ENCODE measurements at places on chromosomes 7 and 10.

- no peak for DNase-seq
These were observed 4.4 kb downstream of the OPN4 start for GRCh38 chr10:86658751-86659150.

GRCh38 chr7:21430575-21430954, 2.7 kb downstream of the SP4 start:
- DNase-seq: no peak

- no peak for DNase-seq
These were observed 7.1 kb upstream of the TBX20 start for GRCh38 chr7:35261041-35261440.

DNA sequence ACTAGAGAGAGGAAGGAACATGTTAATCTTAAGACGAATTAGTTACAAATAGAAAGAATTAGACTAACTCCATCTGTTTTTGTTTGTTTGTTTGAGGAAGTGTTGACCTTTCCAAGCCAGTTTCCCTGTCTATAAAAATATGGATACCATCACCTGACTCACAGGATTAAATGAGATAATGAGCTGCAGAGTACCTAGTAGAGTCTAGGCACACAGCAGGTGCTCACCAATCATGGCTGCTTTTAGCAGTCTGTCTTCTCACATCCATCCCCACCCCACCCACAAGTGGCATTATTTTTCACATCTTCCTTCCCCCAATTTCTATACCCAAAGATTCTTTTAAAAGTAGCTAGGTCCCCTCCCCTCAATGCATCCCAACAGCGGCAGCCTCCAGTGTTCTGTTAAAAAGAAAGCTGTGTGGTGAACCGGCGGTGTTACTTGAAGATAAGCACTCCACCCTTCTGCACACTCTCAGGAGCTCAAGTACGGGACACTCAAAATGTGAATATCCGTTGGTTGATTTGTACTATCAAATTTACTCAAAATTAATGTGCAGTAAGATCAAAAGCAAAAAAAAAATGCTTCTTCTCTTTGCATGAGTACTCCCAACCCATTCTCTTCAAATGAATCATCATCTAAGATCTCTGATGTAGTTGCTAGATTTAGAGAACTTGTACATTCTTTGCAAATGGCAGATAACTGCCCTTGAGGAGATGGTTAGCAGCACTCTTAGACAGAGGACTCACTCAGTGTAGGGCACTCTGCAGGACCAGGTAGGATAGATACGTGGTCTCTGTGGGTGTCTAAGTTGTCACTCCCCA, 145.4 kb upstream of the ASAH2 start:
- DNase-seq: no peak

DNA sequence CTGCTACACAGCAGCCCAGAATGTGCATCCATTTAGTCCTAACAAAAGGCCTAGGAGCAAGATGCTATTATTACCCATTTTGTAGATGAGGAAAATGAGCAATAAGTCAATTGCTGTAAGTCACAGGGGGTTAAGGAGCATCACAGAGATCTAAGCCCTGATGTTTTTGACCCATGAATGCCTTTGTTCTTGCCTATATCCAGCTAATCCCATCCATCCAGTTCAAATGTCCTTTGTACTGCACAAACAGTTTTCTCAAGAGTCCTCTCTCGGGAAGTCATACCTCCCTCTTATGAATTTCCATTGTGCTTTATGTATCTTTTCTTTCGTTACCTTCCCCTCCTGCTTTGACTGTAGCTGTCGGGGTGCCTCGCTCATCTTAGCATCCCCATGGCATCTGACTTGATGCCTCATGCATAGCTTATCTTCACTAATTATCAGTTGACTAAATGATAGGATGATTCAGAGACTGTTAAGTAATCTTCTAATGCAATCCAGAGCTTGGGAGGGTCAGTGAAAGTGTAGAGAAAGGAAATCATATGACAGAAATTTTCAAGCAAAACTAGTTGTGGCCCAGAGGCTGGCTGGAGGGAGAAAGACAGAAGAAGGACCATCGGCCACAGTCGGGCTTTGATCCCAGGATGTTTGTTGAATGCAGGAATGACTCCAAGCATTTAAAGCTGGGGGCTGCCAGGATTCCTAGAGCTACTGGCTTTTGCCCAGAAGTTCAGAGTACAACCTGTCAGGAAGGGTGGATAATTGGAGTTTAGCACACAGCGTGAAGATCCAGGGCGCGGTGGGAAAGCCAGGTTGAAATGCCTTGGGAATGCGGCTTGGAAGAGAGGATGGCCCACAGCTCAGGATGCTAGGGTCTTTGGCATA, 23.5 kb downstream of the BLVRA start:
- DNase-seq: no peak

DNA sequence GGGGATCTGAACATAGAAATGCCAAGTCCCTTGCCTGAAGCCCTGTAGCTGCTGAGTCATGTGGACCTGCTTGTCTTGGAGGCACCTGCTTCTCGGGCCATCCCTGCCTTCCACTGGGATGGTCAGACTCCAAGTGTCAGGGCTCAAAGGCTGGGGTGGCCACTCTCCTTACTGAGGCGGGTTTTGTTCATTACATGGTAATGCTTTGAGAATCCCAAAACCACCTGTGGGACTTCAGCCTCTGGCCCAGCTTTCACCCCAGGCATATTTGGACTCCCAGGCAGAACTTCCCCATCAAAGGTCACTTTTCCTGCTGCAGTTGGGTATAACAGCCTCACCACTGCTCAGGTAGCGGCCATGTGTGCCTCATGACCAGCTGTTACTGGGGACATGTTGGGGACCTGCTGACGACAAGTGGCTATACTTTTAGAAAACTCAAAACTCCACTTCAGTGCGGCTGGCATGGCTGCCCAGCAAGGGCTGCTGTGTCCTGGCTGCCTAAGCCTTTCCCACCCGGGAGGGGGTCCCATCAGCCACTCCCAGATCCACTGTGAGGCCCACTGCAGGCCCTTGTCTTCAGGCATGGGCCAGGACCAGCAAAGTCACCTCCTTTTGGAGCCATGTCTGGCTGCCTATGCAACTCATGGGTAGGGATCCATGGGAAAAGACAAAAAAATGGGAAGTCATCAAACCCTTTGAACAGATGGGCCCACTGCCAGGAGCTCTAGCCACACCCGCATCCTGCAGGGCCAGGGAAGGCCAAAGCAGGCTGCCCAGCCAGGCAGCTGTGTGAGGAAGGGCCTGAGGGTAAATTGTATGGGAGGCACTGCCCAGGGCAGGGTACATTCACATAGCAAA, 96.7 kb downstream of the ARHGAP22 start:
- no peak for DNase-seq

GRCh38 chr7:76196786-76197185, 4.9 kb upstream of the SRRM3 start:
- no peak for DNase-seq
